ENCODE measurements at places on chromosomes 3 and 15.

- no peak for DNase-seq
These were observed 700 bp upstream of the EDEM1 start for GRCh38 chr3:5186858-5187155.

DNA sequence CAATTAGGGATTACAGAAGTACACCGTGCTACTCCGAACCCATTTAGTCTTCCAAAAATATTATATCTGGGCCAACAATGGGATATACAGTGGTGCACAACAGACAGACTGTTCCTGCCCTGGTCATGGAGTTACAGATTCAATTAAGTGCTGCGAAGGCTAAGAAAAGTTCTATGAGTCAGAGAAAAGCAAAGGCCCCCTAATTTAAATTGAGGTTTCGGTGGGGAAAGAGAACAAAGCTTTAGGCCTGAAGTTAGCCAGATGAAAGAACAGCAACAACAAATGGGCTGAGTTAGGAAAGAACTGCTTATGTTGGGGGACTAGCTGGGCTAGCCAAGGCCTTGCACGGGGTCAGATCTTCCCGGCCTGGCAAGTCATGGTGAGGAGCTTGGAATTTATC, 131.8 kb downstream of the MDFIC2 start:
- DNase-seq, result no peak

GRCh38 chr3:198028718-198029117, 68.7 kb downstream of the LMLN start:
- no peak for DNase-seq

DNA sequence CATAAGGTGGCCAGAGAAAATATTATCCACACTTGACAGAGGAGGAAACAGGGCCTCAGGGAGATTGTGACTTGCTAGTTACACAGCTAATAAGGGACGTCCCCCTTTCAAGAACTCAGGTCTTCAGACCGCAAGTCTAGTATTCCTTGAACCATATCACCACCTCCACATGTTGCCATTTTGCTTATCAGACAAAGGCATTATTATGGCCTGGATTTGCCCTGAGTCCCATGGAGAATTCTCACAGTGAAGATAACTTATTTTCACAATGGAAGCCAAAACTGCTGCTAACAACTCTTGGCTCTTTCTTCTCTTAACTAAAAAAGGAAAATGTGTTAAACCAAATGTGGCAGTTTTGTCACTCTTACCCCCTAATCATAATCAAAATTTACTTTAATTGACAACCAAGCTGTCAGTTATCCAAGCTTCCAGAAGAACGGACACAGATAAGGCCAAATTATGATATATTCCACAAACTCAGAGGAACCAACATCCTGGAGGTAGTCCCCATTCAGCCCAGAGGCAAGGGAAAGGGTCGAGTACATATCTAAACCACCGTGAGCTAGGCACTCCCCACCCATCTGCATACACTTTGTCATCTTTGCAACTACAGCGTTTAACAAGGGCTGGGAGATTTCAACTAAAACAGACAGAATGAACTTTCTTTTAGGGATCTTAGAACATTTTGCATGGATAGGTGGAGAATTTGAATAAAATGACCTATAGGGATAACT, 63.6 kb upstream of the THBS1 start:
- no peak for DNase-seq

- DNase-seq, result no peak
These were observed 4.0 kb downstream of the TM4SF1 start for GRCh38 chr3:149373235-149374125.

- no peak for DNase-seq
These were observed 43.6 kb upstream of the ATP2B2 start for GRCh38 chr3:10548992-10549391.

DNA sequence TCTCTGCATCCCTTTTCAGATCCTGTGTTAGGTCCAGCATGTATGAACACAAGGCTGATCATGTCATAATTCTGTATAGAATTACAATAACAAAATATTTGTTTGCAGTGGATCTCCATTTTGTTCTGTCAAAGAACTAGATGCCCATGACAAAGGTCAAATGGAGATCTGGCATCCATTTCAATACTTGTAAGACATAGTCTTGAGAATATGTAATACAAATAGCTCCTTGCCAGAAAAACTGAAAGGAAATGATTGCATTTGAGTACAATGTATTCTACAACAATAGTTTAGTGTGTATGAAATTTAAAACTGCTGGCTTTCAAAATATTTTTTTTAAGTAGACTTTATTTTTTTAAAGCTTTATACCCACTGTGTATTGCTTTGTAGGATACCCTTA, 101.1 kb downstream of the CMSS1 start:
- DNase-seq, result no peak

GRCh38 chr3:192022412-192022811, 561.4 kb downstream of the PYDC2 start:
- no peak for DNase-seq

- no peak for DNase-seq
These were observed 24.7 kb downstream of the EOGT start for GRCh38 chr3:68988740-68989139.

- no peak for DNase-seq
These were observed 28.3 kb downstream of the LMCD1 start for GRCh38 chr3:8529738-8530525.

- no peak for DNase-seq
These were observed 167.3 kb upstream of the SGO1 start for GRCh38 chr3:20353286-20353685.

- no peak for DNase-seq
These were observed 68.6 kb downstream of the ADCY5 start for GRCh38 chr3:123380261-123380660.

- DNase-seq, result no peak
These were observed 35.4 kb downstream of the OSBPL10 start for GRCh38 chr3:31945738-31946052.

- no peak for DNase-seq
These were observed 5.2 kb upstream of the GNAI2 start for GRCh38 chr3:50230794-50231125.

GRCh38 chr3:196149831-196150301, 61.3 kb downstream of the ZDHHC19 start:
- DNase-seq, result no peak

DNA sequence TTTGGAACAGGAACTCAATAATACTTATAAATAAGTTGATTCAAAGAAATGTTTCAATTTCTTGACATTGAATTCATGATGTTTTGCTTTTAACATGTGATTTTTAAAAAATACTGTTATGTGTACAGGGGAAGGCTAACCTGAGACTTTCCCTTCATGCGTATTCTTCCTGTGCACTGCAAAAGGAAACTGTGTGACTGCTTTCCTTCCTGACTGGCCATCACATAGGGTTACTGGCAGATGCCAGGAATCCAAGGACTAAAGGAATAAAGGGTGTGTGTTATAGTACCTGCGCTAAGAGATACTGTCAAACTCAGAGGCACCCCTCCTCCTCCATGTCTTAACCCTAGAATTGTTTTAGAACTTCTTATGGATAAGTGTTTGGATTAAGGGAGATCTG, 236.0 kb downstream of the UBE2E2 start:
- DNase-seq, result no peak

DNA sequence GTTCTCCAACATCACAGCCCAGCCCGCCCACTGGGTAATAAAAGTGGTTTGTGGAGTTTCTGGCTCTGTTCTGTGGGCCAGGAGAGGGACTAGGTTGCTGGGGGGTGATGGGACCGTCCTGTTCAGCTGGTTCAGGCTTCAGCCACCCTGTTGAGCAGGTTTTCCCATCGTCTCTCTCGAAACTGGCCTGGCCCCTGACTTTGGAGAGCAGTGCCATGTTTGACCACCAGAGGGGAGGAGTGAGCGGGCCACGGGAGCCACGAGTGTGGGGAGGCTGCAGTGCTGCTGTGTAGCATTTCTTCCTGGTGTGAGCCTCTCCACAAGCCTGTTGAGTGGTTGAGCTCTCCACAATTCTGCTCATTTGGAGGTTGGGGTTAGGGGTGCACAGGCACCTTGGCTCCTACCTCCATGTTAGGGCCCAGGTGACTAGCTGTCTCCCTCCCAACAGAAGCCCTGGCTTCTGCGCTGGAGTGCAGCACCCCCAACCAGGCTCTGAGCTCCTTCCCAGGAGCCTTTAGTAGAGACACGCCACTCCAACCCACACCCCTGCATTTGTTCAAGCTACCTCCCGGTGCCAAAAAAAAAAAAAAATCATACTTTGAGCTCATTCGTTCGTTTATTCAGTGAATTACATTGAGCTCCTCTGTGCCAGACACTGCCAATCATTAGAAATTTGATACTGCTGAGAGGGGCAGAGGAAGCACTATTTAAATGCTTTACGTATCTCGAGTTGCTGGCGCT, 13.9 kb downstream of the SPINT1 start:
- DNase-seq, result peak; percentile 78

DNA sequence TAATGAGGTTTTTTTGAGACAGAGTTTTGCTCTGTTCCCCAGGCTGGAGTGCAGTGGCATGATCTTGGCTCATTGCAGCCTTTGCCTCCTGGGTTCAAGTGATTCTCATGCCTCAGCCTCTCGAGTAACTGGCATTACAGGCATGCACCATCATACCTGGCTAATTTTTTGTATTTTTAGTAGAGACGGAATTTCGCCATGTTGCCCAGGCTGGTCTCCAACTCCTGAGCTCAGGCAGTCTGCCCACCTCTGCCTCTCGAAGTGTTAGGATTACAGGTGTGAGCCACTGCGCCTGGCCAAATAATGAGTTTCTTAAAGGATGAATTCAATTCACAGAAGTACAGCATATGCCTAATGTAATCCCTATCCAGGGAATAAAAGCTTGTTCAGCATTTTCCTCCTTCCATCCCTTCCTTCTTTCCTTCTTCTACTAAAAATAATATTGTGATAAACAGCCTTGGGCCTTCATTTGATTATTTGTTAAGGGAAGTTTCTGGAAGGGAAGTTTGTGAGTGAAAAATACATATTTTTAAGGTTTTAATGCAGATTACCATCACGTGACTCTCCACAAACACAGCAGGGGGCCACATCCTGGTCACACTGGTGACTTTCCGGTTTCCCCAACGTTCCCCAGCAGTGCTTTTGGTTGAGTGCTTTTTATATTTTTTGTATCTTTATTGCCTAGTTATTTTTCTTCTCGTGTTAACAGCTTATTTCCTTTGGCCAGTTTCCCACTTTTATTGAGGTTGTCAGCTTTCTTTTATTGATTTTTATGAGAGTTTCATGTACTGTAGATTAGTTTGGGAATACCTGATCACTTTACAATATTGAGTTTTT, 116.8 kb downstream of the USP13 start:
- no peak for DNase-seq

- no peak for DNase-seq
These were observed 61.9 kb downstream of the ADAMTS17 start for GRCh38 chr15:100279849-100280248.

- DNase-seq, result no peak
These were observed 280.3 kb upstream of the THBS1 start for GRCh38 chr15:39300451-39301153.

GRCh38 chr3:149306751-149307434, 26.5 kb downstream of the TM4SF18 start:
- DNase-seq, result no peak

DNA sequence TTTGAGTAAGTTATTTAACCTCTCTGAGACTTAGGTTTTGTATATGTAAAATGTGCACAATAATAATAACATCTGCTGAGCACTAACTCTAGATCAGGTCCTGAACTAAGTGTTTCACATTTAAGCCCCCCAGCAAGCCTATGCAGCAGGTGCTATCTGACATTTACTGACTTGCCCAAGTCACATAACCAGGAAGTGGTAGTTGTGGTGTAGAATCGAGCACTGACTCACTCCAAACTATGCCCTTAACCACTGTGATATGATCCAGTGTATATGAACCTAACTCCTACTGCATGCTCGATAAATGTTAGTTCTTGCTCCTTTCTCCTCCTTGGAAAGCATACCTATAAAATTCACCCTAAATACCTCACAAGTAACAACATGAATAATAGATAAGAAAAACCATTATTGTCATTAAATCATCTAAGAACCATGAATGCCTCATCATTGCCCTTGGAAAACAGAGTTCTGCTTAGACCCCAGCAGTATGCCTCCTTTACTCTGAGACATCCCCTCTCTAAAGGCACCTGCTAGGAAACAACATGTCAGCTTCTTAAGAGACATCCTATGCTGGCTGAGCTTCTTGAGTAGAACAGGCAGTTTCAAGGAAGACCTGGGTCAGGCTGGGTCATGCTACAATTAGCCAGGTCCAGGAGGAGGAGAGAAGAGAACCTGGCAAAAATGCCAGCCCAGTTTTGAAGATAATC, 3.0 kb upstream of the SHC4 start:
- no peak for DNase-seq

DNA sequence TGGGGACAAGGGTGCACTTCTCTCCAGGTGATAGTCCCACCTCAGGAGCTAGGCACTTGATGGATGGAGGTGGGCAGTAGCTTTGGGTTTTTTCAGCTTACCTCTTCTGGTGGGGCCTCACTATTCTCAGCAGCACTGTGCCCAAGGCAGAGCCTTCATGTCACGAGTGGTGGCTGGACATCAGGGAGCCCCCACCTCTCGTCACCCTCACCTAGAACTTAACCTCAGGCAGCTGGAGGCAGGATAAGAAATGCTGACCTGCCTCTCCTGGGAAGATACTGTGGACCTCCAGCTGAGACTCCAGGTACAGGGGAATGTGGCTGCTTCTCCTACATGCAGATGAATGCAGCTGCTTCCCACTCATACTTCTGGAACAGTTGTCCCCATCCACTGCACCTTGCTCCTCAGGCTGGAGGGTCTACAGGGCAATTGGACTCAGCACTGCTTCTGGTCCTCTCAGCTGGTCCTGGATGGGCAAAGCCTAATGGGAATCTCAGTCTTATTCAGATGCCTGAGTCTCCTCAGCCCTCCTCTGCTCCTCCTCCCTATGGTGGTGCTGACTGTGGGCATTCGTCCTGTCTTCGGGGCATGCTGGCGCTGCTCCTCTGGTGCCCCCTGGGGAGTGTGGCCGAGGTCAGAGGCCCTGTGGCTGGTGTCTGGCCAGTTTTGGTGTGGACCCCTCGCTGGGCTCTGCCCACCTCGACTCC, 129.9 kb downstream of the KLF13 start:
- no peak for DNase-seq

- no peak for DNase-seq
These were observed 162.7 kb upstream of the LYSMD4 start for GRCh38 chr15:99895956-99896311.

GRCh38 chr3:171198781-171199472, 172.4 kb upstream of the SLC2A2 start:
- DNase-seq, result no peak

GRCh38 chr3:17133632-17134545, 249.1 kb downstream of the PLCL2 start:
- no peak for DNase-seq

- DNase-seq, result no peak
These were observed 837.1 kb downstream of the AGBL1 start for GRCh38 chr15:86916671-86917360.

All from stimulated activated CD4-positive, alpha-beta T cell treated with anti-CD3 and anti-CD28 coated beads, Interleukin-12 subunit alpha, Interleukin-12 subunit beta, amount 100 ng/mL, for 4 hours (primary cell).